ENCODE measurements at places on chromosomes 11 and 22. TPM values are rescaled to one million over a fixed set of nuclear protein-coding genes. Genes with fewer than 3 reads are reported as not detected.

ST14 gene
- total RNA-seq = 0.18 TPM

OR5B21 gene
- total RNA-seq = 0.55 TPM

TM7SF2 gene
- 17.9 TPM for total RNA-seq

LRRC56 gene
- 1.8 TPM for total RNA-seq

SLC29A2 gene
- total RNA-seq = 8.5 TPM

GAL gene
- 2.0 TPM for total RNA-seq

Measured in CD8-positive, alpha-beta memory T cell (primary cell).